ENCODE measurements at places on chromosomes 16 and 17.

DNA sequence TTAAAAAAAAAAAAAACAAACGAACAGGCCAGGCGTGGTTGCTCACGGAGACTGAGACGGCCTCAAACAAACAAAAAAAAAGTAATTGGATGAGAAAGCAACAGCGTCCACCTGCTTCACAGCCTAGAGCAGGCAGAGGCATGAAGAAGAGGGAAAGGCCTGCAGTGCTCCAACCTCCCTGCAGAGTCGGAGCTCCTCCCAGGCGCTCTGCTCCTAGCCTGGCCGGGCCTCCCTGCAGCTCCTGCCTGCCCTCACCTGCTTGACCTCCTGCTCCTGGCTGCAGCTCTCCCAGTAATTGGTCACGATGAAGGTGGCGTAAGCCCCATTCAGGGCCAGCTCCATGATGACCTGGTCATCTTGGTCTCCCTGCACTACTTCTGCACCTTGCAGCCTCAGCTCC is 5.5 kb downstream of the NMRAL1 start:
- DNase-seq = no peak

DNA sequence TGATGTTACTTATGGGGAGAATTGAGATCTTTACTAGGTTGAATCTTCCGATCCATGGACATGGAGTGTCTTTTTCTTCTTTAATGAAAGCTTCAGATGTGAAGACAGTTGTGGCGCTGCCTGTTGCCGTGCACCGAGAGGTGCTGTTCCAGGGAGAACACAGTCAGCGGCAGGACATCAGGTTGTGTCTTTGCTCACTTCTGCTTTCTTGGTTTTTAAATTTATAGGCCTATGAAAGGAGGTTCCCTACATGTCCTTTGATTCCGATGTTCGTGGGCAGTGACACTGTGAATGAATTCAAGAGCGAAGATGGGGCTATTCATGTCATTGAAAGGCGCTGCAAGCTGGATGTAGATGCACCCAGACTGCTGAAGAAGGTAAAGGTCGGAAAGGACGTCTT is 49.8 kb downstream of the SEC14L1 start:
- no peak for DNase-seq

GRCh38 chr16:64450177-64450576 is 671.7 kb downstream of the CDH11 start:
- no peak for DNase-seq

- DNase-seq = no peak
Measured at GRCh38 chr17:54177606-54178308, 355.0 kb downstream of the KIF2B start.

GRCh38 chr16:85372627-85373372 is 240.3 kb upstream of the GSE1 start:
- DNase-seq = no peak

GRCh38 chr17:63998050-63998720 is at the start of gene PRR29:
Gene PRR29, plus strand, starts transcription at chr17:63998351. Its CDS starts 14 bp downstream, at chr17:63998365.
- DNase-seq = no peak

- no peak for DNase-seq
Measured at GRCh38 chr16:86509759-86510464, 415 bp upstream of the FOXF1 start.

- no peak for DNase-seq
Measured at GRCh38 chr17:43175213-43176118, 4.5 kb downstream of the NBR1 start.

GRCh38 chr16:69486724-69487123 is 62.3 kb downstream of the CYB5B start:
- no peak for DNase-seq

DNA sequence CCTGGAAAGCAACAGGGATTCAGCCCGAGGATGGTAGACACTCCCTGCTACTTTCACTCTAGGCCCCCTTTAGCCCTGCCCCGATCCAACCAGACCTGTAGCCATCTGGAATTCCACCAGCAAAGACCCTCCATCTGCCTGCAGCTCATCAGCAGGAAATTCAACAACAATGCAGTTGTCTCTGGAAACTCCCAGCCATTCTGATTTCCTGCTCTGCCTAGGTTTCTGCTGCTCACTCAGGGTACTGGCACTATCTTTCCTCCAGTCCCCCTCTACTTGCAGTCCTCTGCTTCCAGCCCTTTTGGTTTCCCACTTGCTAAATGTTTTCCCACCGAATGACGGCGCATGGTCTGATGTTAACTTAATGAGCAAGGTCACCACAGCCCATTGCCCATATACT is 2.7 kb upstream of the SP6 start:
- DNase-seq = no peak

DNA sequence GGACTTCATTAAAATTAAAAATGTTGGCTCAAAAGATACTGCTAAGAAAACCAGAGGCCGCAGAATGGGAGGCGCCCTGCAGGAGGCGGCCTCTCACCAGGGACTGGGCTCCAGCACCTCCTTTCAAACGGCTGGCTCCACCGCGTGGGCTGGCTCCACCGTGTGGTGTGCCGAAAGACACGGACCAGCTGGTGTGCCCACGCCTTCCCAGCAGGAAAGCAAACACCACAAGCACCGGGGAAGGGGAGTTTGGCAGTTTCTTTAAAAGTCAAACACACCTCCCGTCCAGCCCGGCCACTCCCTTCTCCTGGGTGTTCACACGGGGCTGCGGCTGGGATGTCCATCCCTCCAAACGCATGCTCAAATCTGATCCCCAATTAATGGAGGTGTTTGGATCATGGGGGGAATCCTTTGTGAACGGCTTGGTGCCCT is 13.9 kb downstream of the HAGH start:
- peak; percentile 76 for DNase-seq

GRCh38 chr17:10628756-10629155 is 28.4 kb downstream of the MYH3 start:
- DNase-seq = no peak

DNA sequence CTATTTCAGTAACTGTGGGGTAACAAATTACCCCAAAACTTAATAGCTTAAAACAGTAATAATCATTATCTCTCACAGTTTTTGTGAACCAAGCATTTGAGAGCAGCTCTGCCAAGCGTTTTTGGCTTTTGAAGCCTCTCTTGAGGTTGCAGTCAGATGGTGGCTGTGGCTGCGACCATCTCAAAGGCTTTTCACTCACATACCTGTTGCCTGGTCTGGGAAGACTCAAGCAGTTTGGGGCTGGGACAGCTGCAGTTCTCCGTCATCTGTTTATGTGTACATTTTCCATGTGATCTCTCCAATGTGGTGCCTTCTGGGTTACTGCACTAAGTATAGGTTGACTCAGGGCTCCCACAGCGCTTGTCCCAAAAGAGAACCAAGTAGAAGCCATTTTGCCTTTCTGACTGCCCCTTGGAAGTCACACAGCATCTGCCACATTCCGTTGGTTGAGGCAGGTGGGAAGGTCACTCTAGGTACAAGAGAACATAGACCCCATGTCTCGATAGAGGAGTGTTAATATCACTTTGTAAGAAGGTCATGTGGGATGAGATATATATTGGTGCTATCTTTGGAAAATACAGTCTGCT is 49.6 kb downstream of the LDHD start:
- no peak for DNase-seq

DNA sequence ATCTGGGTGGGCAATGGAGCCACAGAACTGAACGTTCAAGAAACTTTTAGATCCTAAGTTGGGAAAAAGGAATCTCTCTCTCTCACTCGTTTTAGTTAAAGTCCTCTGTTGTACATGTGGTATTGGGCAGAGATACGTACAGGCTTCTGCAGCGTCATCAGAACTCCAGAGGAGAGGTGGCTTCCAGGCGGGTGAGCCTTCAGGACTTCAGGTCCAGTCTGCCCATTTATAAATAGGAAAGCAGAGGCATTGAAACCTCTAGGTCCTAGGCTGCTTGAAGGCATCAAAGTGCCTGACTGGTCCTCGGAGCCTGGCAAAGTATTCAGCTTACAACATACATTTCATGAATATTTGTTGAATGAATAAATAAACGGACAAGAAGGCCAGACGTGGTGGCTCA is 8.1 kb upstream of the TNFRSF13B start:
- DNase-seq = no peak

DNA sequence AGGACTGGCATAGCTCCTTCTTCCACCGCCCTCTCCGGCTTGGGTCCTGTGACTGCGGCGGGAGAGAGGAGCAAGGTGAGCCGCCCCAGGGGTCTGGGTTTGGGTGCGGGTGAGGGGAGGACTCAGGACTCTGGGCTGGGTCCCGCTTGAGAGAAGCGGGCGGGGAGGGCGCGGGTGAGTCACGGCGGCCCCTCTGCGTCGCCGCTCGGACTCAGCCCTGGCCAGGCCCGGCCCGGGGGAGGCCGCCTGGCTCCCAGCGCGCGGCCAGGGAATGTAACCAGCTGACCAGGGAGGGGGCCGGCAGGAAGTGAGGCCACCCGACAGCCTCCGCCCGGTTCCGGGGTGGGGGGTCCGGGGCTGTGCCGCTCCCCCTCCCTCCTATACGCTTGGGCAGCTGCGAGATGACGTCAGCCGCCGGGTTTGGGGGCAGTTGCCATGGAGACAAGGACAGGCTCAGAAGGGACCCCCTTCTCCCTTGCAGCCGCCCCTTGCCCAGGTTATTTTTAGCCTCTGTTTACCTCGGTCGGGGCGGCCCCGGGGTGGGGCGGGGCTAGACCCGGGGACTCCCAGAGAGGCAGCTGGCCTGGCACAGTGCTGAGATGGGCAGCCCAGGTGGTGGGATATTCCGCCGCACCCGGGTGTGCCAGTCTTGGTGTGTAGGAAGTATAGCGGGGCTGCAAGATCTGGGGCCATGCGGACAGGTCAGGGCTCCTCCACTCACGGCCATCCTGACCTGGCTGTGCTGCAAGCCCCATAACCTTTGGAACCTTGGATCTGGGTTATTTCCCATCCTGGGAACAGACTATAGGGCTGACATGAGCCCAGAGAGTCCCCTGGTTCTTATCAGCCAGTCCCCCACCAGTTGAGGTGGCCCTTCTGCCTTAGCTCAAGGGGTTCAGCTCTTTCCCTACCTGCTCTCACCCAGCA is 1.6 kb downstream of the RIPOR1 start:
- peak; percentile 64 for DNase-seq

- no peak for DNase-seq
Measured at GRCh38 chr17:57972151-57972550, 15.9 kb downstream of the VEZF1 start.

GRCh38 chr16:1379304-1380076 is 27.8 kb downstream of the GNPTG start:
- DNase-seq = no peak

DNA sequence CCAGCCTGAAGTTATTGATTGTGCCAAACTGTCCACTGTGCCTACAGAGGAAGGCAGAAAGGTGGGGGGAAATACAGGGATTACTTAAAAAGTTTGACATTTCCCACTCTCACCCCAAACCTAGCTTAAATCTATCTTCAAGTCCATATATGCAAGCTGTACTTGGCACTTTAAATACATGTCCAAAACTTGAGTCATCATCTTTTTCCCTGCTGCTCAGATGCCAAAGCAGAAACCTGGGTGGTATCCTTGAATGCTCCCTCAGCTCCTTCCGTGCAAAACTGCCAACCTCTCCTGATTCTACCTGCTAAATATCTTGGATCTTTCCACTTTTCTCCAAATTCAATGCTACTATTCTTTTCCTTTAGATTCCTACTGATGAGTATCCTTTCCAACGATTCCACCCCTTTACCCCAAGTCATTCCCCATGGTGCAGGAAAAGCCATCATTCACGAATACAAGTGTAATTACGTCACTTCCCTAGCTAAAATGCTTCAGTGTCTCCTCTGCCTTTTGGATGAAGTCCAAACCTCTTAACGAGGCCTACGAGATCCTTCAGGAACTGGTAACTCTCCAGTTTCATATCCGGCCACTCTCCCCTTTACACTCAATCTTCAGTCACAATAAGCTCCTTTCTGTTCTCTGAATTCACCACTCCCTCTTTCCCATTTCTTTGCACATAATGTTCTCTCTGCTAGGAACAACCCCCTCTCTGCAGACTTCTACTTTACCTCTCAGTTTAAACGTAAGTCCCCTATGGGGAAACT is 9.3 kb downstream of the BECN1 start:
- no peak for DNase-seq

DNA sequence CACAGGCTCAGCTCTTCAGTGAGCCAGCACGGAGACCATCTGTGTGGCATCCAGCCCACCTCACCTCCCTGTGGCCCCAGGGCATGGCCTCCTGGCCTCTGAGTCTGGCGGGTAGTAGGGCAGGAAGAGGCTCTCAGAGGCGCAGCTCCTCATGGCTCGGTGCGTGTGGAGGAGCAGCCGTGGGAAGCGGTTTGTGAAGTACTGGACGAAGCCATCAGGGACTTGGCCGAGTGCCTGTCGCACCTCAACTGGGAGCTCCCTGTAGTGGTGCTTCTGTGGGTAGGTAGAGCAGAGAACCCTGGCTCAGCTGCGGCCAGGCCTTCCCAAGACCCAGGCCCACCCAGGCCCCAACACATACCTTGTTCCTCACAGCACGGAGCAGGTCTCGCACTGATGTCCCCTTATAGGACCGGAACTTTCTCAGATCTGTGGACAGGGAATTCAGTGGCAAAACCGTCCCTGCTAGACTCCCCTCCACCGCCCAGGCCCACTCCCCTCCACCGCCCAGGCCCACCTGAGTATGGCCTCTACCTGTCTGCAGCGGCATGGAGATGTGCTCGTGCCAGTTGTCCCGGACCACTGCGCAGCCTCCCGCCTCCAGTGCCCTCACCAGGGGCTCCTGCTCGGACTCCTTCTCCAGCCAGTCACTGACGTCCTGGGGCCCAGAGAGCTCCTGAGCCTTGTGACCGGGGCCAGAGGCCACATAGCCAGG is 12.2 kb downstream of the PLK1 start:
- DNase-seq = no peak
